ENCODE measurements at places on chromosomes 5 and 9. TPM values are rescaled to one million over a fixed set of nuclear protein-coding genes. Genes with fewer than 3 reads are reported as not detected.

DNA sequence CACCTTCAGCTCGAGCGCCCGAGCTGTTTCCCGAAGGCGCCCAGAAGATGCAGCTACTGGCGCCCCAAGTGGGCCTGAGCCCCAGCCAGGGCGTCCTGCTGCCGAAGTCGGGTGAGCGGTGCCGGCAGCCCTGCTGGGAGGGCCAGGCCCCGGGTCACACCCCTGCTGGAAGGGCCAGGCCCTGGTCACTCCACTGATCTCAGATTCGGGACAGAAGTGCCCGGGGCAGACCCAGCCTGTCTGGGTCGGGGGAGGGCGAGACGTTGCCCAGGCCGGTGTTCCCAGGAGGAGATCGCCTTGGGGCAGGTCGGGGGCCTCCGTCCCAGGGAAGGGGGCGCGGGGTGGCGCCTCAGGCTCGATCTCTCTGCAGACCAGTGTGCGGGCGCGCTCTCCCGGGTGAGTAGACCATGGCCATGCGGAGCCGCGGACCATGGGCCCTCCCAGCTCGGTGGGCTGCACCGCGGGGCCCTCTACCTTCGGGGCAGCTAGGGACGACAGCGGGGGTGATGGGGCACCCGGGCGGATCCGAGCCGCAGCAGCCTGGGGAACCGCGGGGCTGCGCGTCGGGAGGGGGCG, 2.3 kb downstream of the LCNL1 start:
- peaks cover 8% of the 10 kb centered on the region for H3K4me1 ChIP-seq
- no peaks in the 10 kb centered on the region for H3K36me3 ChIP-seq
- H3K4me3 ChIP-seq: no peak overlapping the region
- no peak overlapping the region for H3K27ac ChIP-seq

Gene FUT7
- total RNA-seq: 3.9 TPM

Gene OR1Q1
- total RNA-seq: not detected

DNA sequence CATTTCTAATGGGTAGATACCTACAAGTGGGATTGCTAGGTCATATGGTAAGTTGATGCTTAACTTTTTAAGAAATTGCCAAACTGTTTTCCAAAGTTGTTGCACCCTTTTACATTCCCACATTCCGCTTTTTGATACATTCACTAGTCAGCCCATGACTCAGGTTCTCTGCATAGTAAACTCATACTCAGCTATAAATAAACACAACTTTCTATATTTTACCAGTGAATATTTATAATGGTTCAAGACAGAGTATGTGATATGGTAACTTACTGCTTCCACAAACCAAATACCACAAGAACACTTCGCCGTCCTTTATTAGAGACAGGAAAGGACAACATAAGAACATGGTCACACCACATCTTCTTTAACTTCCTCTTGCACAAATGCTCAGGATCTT, 54.0 kb downstream of the PLPP1 start:
- H3K27ac ChIP-seq: no peak overlapping the region
- H3K27me3 ChIP-seq: no peaks in the 10 kb centered on the region
- no peak overlapping the region for H3K4me3 ChIP-seq
- no peak for DNase-seq

All from natural killer cell (primary cell).